Stimulated activated naive CD8-positive, alpha-beta T cell treated with anti-CD3 and anti-CD28 coated beads, Interleukin-15, Interleukin-2, amounts not matched to agents 100 U/mL and 50 U/mL, for 24 hours (primary cell): ENCODE measurements at places on chromosomes 3 and 15.
A peak's percentile ranks its signal among the peaks of the same experiment; 100 is the strongest.

DNA sequence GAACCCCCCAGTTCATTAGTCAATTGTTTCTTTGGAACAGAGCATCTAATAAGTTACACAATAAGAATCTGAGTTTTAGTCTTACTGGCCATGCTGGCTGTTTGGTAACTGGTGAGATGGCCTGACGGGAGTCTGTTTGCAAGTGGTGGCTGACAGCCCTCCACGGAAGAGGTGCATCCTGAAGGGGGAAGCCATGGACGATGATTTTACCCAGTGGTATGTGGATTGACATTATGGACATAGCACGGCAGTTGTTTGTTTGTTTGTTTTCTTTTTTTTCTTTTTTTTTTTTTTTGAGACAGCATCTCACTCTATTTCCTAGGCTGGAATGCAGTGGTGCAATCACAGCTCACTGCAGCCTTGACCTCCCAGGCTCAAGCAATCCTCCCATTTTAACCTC is 156.0 kb downstream of the RPLP1 start:
- DNase-seq: no peak

- no peak for DNase-seq
Measured at GRCh38 chr3:13149330-13150108, 76.3 kb upstream of the IQSEC1 start.

DNA sequence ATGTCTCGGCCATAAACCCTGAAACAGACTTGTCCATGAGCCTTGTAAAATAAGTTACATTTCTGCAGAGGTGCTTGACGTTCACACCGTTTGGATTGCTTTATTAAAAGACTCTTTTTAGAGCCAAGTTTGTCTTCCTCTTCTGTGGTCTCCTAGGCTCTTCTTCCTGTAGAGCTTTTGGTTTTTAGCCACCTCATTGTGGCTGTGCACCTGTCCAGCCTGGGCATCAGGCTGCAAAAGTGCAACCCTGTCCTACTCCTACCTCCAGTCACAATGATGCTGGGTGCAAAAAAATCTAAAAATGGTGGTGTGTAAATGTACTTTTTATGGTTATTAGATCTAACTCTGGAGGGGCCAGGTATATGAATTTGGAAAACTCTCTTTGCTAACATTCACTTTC is 2.8 kb upstream of the RIOX2 start:
- no peak for DNase-seq

DNA sequence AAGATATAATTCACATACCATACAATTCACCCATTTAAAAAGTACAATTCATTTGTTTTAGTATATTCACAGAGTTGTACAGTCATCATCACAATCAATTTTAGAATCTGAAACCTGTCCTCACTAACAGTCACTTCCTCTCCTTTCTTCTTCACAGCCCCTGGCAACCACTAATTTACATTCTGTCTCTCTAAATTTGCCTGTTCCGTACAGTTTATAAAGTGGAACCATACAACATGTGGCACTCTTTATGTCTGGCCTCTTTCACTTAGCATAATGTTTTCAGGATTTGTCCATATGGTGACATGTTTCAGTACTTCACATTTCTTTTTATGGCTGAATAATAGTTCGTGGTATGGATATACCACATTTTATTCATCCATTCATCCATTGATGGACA is 22.7 kb downstream of the ERICH6 start:
- no peak for DNase-seq

DNA sequence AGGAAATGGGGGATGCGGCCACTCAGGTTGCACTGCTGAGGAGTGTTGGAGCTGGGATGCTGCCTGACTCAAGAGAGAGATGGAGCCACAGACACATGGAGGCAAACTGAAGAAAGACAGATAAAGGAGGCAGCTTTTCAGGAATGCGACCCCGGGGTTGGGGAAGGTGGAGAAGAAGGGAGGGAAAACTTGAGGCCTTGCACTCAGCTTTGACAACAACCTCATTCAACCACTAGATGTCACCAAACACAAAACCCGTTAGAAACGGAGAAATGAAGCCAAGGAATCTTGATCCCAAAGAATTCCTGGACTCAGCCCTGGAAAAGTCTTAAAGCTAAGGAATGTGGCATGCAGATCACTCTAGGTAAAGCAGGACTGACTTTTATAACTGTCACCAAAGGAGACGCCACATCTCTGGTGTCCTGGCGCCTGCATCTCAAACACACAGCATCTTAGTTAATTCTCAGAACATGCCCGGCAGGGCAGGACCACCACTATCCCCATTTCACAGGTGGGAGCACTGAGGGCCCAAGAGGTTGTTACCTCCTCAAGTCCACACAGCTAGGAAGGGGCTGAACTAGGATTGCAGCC is 59.6 kb upstream of the LMCD1 start:
- DNase-seq: no peak

DNA sequence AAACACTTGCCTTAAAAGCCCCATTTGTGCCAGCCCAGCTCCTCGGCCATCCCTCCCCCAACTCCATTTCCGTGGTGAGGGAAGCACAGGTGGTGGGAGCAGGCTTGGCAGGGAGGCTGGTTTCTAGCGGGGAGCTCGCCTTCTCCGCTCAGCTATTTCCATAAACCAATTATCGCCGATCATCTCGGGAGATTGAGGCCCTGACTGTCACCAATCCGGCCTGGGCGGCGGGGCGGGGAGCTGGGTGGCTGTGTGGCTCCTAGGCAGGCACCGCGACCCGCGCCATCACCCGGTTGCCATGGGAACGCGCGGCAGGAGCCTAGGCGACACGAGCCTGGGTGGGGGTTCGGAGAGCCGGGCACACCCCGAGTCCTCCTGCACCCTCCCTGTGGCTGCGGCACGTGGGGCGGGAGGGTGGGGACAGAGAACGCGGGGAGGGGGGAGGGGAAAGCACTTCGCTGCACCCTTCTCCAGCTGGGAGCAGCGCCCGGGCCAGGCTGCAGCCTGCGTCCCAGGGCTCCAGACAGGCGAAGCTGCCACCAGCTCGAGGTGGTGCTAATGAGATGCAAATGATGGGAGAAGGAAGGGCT is 9.3 kb downstream of the CCDC33 start:
- peak; percentile 45 for DNase-seq

DNA sequence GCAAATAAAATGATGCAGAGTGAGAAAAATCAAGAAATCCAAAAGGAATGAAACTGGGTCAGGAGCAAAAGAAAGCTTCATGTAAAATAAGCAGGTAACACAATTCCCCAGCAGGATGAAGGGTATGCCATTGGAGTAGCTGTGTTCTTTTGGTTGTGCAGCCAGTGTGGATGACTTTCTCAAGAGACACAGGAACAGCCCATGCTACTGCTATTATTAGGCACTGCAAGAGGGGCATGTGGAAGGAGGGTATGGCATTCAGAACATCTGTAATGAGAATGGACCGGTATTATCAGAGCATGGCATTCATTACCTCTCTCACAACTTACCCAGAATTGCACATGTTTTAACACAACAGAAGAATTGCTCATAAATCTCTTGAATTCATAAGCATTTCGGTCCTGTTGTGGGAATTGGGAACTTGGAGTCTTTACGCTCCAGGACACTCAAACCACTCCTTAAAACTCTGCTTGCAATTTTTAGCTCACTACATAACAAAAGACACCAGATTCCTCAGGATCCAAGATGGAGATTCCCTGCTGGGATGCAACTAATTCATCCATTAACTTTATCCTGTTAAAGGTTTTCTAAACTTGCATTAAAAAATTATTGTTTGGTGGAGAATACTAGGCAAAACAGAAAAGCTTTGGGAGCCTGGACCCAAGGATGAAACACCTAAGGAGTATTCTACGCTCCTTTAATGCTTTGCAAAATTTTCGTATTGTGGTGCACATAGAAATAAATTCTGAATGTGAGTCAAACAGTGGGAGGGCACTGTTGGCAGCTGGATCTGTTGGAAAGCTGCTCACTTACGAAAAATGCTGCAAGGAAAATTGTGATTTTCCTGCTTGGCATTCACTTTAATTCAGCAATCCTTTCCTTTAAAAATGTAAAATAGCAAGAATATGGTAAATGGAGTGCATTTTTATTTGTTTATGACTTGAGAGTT is 34.6 kb upstream of the CDIN1 start:
- no peak for DNase-seq
